Central memory CD4-positive, alpha-beta T cell (primary cell): ENCODE measurements at places on chromosomes 12 and 14.

- no peak for DNase-seq
Measured at GRCh38 chr12:64558754-64559153, 51.5 kb upstream of the RASSF3 start.

DNA sequence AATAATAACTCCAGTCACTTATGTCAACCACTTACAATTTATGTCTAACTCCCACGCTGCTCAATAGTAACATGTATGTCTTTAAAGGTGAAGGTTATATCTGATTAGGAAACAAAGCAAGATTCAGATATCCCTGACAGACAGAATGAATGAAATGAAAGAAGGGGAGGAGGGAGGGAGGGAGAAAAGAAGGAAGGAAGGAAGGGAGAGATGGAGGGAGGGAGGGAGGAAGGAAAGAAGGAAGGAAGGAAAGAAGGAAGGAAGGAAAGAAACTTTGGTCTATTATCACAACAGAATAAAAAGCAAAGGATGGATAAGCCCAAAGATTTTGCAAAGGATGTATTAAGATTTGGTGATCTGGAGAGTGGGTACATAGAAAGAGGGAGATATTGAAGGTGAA is 433.3 kb downstream of the PRKD1 start:
- DNase-seq = no peak

DNA sequence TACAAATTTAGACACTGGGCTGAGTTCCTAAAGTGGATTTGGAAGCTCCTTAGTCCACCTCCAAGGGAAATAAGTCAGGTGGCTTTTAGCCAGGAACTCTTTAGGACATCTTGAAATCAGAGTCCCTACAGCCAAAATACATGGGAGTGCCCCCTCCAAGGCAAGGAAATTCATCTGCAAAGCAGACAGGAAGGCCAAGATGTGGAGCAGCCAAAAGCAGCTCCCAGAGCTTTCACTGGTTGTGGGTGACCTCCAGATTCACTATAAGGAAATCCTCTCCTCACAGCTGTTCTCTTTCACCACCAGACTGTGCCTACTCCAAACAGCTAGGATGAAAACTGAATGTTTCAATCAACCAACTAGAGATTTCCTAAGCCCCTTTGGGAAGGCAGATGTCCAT is 6.6 kb downstream of the TTC9 start:
- DNase-seq = no peak

DNA sequence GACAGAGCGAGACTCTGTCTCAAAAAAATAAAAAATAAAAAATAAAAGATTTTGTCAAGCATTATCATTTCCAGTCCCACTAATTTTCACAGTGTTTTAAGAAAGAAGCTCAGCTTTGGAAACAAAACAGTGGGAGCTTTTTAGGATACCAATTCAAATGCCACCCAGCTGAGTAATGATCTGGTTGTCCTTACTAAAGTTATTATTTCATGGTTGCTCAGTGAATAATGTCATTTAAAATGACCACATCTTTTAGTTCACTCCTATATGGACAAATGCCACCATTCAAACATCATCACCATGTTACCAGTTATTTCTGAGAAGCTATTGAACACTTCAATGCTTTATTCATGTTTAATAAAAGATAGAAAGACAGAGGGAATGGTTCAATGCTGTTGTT is 365.0 kb downstream of the CCER1 start:
- DNase-seq = no peak

DNA sequence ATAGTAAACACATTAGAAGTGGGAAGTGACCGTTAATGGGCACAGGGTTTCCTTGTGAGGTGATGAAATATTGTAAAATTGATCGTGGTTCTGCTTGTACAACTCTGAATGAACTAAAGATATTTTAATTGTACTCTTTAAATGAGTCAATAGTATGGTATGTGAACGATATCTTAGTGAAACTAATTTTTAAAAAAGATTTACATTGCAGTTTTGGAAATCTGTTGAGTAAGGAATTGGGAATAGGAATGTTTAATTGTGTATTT is 1.7 kb downstream of the ZNF410 start:
- DNase-seq = no peak

- DNase-seq = no peak
Measured at GRCh38 chr14:69877492-69877891, 1.7 kb upstream of the SMOC1 start.

DNA sequence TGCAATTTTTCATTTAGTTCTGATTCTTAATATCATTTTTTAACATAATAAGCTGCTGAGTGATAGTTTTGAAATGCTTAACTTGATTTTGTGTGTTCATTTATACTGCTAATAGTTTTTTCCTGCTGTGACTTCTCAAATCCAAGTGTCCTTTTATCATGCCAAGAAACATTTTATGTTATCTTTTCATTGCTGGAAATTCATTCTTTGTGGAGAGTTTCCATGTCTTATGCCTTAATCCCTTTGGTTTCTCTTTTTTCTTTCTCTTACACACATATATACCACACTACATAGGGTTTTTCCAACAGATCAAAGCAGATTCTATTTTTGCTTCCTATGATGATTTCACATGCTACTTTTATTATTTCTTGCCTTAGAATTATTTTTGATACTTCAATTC is 981.1 kb downstream of the SLC6A15 start:
- no peak for DNase-seq

DNA sequence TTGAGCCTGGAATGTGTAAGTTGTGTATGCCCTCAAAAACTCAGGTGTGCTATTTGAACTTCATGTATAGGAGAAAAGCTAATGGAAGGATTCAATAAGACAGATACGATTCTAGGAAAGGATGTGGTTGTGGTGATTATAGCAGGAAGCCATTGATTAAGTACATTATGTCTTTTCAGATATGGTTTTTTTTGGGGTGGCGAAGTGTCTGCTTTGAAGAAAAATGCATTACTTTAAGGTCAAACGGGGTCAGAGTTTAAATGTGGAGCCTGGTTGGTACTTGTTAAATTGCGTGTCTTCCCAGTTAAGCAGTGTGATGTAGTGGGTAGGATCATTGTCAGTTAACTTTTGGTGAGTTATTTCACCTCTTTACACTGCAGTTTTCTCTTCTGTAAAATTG is 13.0 kb upstream of the NUP107 start:
- peak; percentile 47 for DNase-seq

DNA sequence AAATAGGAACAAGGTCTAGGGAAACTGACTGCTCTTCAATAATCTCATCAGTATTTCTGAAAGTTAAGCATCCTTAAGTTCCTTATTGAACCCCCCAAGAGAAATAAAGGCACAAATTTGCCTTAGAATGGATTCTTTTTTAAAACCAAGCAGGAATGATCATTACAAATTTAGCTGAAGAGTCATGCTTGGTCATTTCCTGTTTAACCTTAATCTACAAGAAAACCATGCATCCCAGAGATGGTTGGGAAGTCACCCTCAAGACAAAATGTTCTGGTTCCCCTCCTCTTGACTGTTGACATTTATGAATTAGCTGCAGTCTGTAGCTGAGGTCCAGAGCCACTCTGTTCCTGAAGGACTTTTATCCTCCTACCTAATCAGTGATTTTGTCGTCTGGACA is 291.8 kb upstream of the G2E3 start:
- no peak for DNase-seq

- no peak for DNase-seq
Measured at GRCh38 chr12:109841356-109841755, 8.2 kb upstream of the TRPV4 start.

DNA sequence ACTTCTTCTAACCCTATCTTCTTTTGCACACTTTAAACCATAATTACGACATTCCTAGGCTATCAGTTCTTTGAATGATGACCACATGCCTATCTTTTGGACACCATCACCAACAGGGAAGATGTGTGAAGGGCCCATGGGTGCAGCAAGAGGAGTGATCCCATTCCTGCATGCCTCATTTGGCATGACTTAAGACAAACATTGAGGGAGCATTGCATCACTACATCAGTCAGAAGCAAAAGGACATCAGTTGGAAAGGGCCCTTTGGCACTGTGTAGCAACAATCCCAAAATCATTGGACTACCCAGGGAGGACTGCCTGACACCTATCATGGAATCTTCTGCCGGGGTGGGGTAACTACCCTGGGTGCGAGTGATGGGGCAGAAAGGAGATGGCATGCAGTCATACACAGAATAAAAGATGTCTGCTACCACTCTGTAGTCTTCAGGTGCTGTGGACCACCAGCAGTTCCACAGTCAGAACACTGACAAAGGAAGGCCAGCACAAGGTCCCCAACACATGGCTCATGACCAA is 10.7 kb upstream of the TMBIM6 start:
- no peak for DNase-seq
